Central memory CD8-positive, alpha-beta T cell (primary cell): ENCODE measurements at places on chromosomes 5 and 9.
A peak's percentile ranks its signal among the peaks of the same experiment; 100 is the strongest.

- H3K27me3 ChIP-seq, result no peaks in the 10 kb centered on the region
- peaks cover 3% of the 10 kb centered on the region for H3K36me3 ChIP-seq
- DNase-seq, result no peak
Measured at GRCh38 chr5:136420168-136420898, 55.0 kb upstream of the TRPC7 start.

- DNase-seq, result no peak
- H3K27ac ChIP-seq, result peak overlapping the region; percentile 46
- peaks cover 41% of the 10 kb centered on the region for H3K4me1 ChIP-seq
- no peaks in the 10 kb centered on the region for H3K27me3 ChIP-seq
Measured at GRCh38 chr5:172999372-172999973, 15.9 kb downstream of the ATP6V0E1 start.

GRCh38 chr5:6717687-6718086 is 4.5 kb downstream of the TENT4A start:
- peaks cover 79% of the 10 kb centered on the region for H3K4me1 ChIP-seq
- H3K27me3 ChIP-seq, result no peaks in the 10 kb centered on the region
- peaks cover 13% of the 10 kb centered on the region for H3K36me3 ChIP-seq
- no peak overlapping the region for H3K4me3 ChIP-seq
- no peak overlapping the region for H3K27ac ChIP-seq
- DNase-seq, result no peak

- no peak for DNase-seq
- no peaks in the 10 kb centered on the region for H3K4me1 ChIP-seq
- no peaks in the 10 kb centered on the region for H3K36me3 ChIP-seq
- H3K27me3 ChIP-seq, result no peaks in the 10 kb centered on the region
- no peak overlapping the region for H3K27ac ChIP-seq
- no peak overlapping the region for H3K4me3 ChIP-seq
Measured at GRCh38 chr5:93186076-93186682, 394.8 kb downstream of the NR2F1-AS1 start.

GRCh38 chr9:80143899-80144298 is 572.1 kb downstream of the TLE4 start:
- H3K4me1 ChIP-seq, result no peaks in the 10 kb centered on the region
- peaks cover 40% of the 10 kb centered on the region for H3K27me3 ChIP-seq
- DNase-seq, result no peak
- H3K36me3 ChIP-seq, result no peaks in the 10 kb centered on the region

GRCh38 chr5:171615705-171616640 is 169.6 kb upstream of the SMIM23 start:
- H3K4me3 ChIP-seq, result no peak overlapping the region
- DNase-seq, result no peak
- peaks cover 1% of the 10 kb centered on the region for H3K36me3 ChIP-seq
- H3K27me3 ChIP-seq, result peaks cover 28% of the 10 kb centered on the region

DNA sequence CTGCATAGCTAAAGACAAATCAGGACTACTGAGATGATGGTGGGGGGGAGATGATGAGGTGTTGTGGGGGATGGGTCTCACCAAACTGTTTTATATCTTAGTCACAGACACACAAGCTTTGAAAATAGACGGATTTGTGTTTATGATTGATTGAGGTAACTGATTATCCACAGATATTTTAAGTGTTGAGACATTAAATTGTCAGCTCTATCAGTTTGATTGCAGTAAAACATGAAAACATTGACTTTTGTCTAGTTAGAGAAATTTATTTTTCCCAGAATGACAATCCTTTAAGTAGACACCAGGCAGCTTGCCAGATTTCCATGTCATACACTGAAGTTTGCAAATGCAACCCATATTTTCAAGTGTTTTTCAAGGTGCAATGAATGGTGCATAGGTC is 149.8 kb downstream of the NR2F1-AS1 start:
- no peak for DNase-seq
- no peaks in the 10 kb centered on the region for H3K4me1 ChIP-seq
- H3K4me3 ChIP-seq, result no peak overlapping the region
- no peaks in the 10 kb centered on the region for H3K36me3 ChIP-seq
- H3K27me3 ChIP-seq, result peaks cover 10% of the 10 kb centered on the region

- H3K27me3 ChIP-seq, result peaks cover 24% of the 10 kb centered on the region
- H3K4me1 ChIP-seq, result no peaks in the 10 kb centered on the region
- H3K36me3 ChIP-seq, result no peaks in the 10 kb centered on the region
- H3K27ac ChIP-seq, result no peak overlapping the region
- no peak for DNase-seq
- no peak overlapping the region for H3K4me3 ChIP-seq
Measured at GRCh38 chr5:153827397-153827796, 211.3 kb downstream of the FAM114A2 start.

GRCh38 chr9:15243081-15243480 is 63.9 kb downstream of the TTC39B start:
- no peak overlapping the region for H3K4me3 ChIP-seq
- H3K4me1 ChIP-seq, result peaks cover 48% of the 10 kb centered on the region
- peaks cover 2% of the 10 kb centered on the region for H3K36me3 ChIP-seq
- no peaks in the 10 kb centered on the region for H3K27me3 ChIP-seq
- no peak for DNase-seq
- no peak overlapping the region for H3K27ac ChIP-seq
